CD4-positive, CD25-positive, alpha-beta regulatory T cell (primary cell): ENCODE measurements at places on chromosomes 3 and 15. TPM values are rescaled to one million over a fixed set of nuclear protein-coding genes. Genes with fewer than 3 reads are reported as not detected.

- no peak for DNase-seq
- H3K4me1 ChIP-seq, result no peaks in the 10 kb centered on the region
- H3K27ac ChIP-seq, result no peak overlapping the region
Measured at GRCh38 chr3:137761563-137762503, 2.3 kb upstream of the SOX14 start.

- H3K4me3 ChIP-seq, result no peak overlapping the region
- H3K27me3 ChIP-seq, result no peaks in the 10 kb centered on the region
- peaks cover 73% of the 10 kb centered on the region for H3K36me3 ChIP-seq
- no peak for DNase-seq
- H3K4me1 ChIP-seq, result no peaks in the 10 kb centered on the region
Measured at GRCh38 chr3:142363936-142364467, 83.8 kb downstream of the XRN1 start.

- DNase-seq, result no peak
- H3K4me1 ChIP-seq, result no peaks in the 10 kb centered on the region
- H3K27ac ChIP-seq, result no peak overlapping the region
Measured at GRCh38 chr15:22930782-22931484, 49.2 kb downstream of the CYFIP1 start.

DNA sequence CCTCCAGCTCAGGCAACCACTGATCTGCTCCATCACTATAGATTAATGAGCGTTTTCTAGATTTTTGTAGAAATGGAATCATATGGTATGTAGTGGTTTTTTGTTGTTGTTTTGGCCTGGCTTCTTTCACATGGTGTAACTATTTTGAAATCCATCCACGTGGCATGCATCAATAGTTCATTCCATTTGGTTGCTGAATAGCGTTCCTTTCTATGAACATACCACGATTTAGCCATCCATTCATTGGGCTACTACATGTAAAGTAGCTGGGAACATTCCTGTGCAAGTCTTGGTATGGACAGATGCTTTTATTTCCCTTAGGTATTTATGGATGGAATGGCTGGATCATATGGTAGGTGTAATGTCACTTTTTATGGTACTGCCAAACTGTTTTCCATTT, 10.7 kb upstream of the CHSY1 start:
- H3K27me3 ChIP-seq, result peaks cover 3% of the 10 kb centered on the region
- no peak for DNase-seq
- H3K27ac ChIP-seq, result no peak overlapping the region
- no peaks in the 10 kb centered on the region for H3K4me1 ChIP-seq
- no peaks in the 10 kb centered on the region for H3K36me3 ChIP-seq

DNA sequence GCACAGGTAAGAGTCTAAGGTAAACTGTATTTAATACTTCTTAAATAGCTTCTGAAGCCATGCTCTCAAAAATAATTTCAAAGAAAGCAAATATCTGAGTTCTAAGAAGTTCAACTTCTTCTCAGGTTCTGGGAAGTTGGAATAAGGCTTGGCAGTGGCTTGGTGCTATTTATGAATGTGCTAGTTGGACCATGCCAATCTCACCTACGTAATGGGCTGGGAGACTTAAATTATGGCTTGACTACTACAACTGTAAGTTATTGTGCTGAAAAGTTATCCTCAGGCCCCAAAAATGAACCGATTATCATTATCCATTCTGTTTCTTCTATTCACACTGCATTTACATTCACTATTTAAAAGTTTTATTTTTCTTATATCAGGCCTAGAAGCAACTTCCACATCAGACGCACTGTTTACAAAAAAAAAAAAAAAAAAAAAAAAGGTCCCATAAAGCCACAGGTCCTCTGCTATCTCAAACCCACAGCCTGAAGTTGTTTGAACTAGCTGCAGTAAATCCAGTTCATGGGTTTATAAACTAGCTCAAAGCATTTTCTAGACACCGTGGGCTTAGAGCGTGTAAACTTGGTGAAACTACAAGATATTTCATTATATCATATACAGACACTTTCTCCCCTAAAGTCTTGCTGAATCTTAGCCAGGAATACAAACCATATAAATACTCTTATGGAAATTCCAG, 3.4 kb downstream of the LRIG1 start:
- H3K4me1 ChIP-seq, result peaks cover 82% of the 10 kb centered on the region
- peak overlapping the region; percentile 92 for H3K4me3 ChIP-seq
- DNase-seq, result peak; percentile 64
- no peaks in the 10 kb centered on the region for H3K36me3 ChIP-seq

GRCh38 chr15:78630886-78631633, 9.9 kb downstream of the CHRNB4 start:
- H3K27ac ChIP-seq, result no peak overlapping the region
- no peak for DNase-seq
- no peaks in the 10 kb centered on the region for H3K27me3 ChIP-seq
- H3K4me1 ChIP-seq, result no peaks in the 10 kb centered on the region

DNA sequence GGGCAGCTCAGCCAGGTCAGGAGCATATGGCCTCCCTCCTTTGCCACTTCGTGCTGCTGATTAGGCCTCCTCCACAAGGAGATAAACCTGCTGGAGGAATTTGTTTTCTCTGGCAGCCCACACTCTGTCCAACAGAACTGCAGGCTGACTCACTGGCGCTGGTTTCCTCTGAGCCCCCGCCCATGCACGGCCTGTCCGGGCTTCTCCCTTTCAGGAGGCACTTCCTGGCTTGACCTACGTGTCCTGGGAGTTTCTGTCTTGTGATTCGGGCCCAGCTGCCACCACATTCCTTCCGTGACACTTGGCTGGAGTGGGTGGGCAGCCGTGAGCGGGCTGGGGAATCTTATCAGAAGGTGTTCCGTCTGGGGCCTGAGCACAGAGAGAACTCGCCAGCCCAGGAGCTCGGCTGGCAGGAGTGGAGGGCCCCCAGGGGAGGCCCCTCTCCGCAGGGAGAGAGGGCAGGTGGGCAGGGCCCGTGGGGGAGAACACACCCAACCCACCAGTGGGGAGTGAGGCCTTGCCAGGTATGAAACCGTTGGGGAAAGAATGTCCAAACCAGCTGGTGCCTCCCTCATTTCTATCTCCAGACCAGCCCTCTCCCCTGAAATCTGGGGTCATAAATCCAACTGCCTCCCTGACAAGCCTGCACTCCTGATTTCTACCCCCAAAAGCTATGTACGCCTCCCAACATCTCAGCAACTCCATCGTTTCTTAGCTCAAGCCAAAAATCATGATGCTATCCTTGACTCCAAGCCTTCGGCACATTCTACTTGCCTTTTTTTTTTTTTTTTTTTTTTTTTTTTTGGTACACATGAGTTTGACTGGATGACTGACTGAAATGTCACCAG, 110.6 kb upstream of the MEF2A start:
- H3K27ac ChIP-seq, result no peak overlapping the region
- no peak overlapping the region for H3K4me3 ChIP-seq
- no peaks in the 10 kb centered on the region for H3K27me3 ChIP-seq
- DNase-seq, result no peak

DNA sequence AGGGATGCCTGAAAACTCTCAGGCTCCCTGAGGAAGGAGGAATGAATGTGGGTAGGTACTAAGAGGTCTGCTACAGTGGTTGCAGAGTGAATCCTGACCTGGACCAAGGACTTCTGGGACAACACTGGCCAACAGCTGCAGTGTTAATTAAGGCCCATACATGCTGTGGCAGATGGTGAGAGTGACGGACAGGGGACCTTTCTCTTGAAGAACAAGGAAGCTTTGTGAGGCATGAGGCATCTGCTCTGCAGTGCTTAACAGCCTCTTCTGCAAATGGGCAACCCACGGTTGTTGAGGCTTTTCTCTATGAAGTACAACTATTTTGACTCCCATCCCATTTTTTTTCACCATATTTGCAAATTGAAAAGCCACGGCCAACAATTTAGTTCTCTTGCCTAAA, 26.6 kb upstream of the ACAN start:
- H3K36me3 ChIP-seq, result no peaks in the 10 kb centered on the region
- H3K4me1 ChIP-seq, result no peaks in the 10 kb centered on the region
- no peak overlapping the region for H3K4me3 ChIP-seq
- peaks cover 4% of the 10 kb centered on the region for H3K27me3 ChIP-seq
- H3K27ac ChIP-seq, result no peak overlapping the region
- no peak for DNase-seq

- no peak for DNase-seq
- H3K4me3 ChIP-seq, result no peak overlapping the region
- H3K27me3 ChIP-seq, result no peaks in the 10 kb centered on the region
- H3K4me1 ChIP-seq, result no peaks in the 10 kb centered on the region
- H3K36me3 ChIP-seq, result no peaks in the 10 kb centered on the region
- H3K27ac ChIP-seq, result no peak overlapping the region
Measured at GRCh38 chr3:10460951-10461545, 44.3 kb downstream of the ATP2B2 start.

- no peak overlapping the region for H3K27ac ChIP-seq
- no peaks in the 10 kb centered on the region for H3K4me1 ChIP-seq
- no peak for DNase-seq
- H3K27me3 ChIP-seq, result no peaks in the 10 kb centered on the region
Measured at GRCh38 chr3:63060412-63060811, 185.2 kb upstream of the CADPS start.

- H3K36me3 ChIP-seq, result peaks cover 92% of the 10 kb centered on the region
- H3K27me3 ChIP-seq, result no peaks in the 10 kb centered on the region
- DNase-seq, result no peak
Measured at GRCh38 chr3:46999516-47000197, 20.2 kb downstream of the NBEAL2 start.

- H3K36me3 ChIP-seq, result no peaks in the 10 kb centered on the region
- no peak for DNase-seq
- H3K4me1 ChIP-seq, result no peaks in the 10 kb centered on the region
- no peaks in the 10 kb centered on the region for H3K27me3 ChIP-seq
- H3K27ac ChIP-seq, result no peak overlapping the region
- H3K4me3 ChIP-seq, result no peak overlapping the region
Measured at GRCh38 chr15:40069178-40070165, 30.5 kb upstream of the SRP14 start.

DNA sequence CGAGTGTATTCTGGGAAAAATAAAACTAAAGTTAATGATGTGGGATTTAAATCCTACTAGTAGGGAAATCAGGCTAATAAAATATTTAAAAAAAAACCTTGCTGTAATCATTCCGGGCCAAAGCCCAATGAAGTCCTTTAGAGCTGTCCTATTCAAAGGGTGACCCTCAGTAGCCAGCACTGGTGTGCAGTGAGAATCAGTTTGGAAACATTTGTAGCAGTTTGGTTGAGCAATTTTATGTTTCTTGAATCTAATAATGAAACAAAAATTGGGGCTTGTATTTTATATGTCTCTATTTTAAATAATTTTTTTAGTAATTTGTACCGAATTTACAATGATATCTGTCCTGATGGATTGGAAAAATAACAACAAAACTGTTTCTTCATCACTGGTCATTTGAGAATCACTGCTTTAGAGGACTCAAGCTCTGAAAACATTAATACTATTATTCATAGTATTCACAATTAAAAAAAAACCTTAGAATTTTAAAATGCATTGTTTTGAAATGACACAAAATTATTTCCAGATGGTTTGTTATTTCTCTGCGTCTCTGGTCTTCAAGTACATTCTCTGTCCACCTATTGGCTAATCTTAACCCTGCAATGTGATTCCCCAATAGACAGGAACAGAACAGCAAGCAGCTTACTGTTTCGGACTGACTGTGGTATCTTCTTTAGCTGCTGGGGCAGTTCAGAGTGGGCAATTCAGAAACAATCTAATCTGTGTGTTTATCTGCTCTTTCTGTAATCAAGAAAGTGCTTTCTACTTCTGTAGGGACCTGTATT, 71.2 kb downstream of the OTOL1 start:
- no peaks in the 10 kb centered on the region for H3K4me1 ChIP-seq
- no peaks in the 10 kb centered on the region for H3K27me3 ChIP-seq
- H3K4me3 ChIP-seq, result no peak overlapping the region
- no peak for DNase-seq
- H3K27ac ChIP-seq, result no peak overlapping the region

DNA sequence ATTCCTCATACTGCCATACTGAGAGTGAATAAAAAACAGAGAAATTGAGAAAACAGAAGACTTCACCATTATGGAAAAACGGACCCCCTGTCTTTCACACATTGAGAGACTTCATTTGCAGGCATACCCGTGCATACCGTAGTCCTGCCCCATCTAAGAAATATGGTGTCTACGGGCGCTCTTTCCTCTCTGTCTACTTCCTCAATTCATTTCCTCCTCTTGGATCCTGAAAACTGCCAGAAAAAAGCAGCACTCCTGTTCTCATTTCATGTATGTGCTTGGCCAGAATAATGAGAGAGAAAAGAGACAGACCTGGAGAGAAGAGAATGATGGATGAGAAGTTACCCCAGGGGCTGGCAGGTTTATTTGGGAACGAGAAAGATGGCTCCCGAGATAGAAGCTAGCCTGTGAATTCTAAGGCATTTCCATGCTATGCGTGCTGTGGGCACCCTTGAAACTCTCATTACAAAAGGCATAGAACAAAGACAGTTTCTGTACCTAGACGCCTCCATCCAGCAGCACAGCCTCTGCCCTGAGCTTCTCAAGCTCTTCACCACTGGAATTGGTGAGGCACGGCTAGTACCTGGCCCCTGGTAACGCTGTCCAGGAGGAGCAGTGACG, 62.5 kb upstream of the EPHB3 start:
- H3K27ac ChIP-seq, result no peak overlapping the region
- H3K4me3 ChIP-seq, result no peak overlapping the region
- H3K27me3 ChIP-seq, result no peaks in the 10 kb centered on the region
- H3K4me1 ChIP-seq, result no peaks in the 10 kb centered on the region
- no peak for DNase-seq
- no peaks in the 10 kb centered on the region for H3K36me3 ChIP-seq

GRCh38 chr15:64693134-64693533, 82.3 kb downstream of the RBPMS2 start:
- DNase-seq, result no peak
- peaks cover 50% of the 10 kb centered on the region for H3K36me3 ChIP-seq
- H3K4me3 ChIP-seq, result no peak overlapping the region

GRCh38 chr3:10442151-10442795, 63.1 kb downstream of the ATP2B2 start:
- H3K4me1 ChIP-seq, result peaks cover 10% of the 10 kb centered on the region
- H3K36me3 ChIP-seq, result no peaks in the 10 kb centered on the region
- H3K27ac ChIP-seq, result no peak overlapping the region
- H3K4me3 ChIP-seq, result no peak overlapping the region
- no peak for DNase-seq

GRCh38 chr15:74962219-74962618, 5.6 kb upstream of the RPP25 start:
- H3K4me3 ChIP-seq, result no peak overlapping the region
- DNase-seq, result no peak
- no peaks in the 10 kb centered on the region for H3K36me3 ChIP-seq
- no peak overlapping the region for H3K27ac ChIP-seq

- H3K4me1 ChIP-seq, result peaks cover 7% of the 10 kb centered on the region
- DNase-seq, result no peak
Measured at GRCh38 chr15:28112101-28112760, 13.1 kb upstream of the OCA2 start.

GRCh38 chr15:41969851-41970431, 2.4 kb downstream of the EHD4 start:
- peaks cover 4% of the 10 kb centered on the region for H3K27me3 ChIP-seq
- DNase-seq, result peak; percentile 36
- H3K4me1 ChIP-seq, result peaks cover 46% of the 10 kb centered on the region
- peak overlapping the region; percentile 88 for H3K27ac ChIP-seq

Gene REC114
- not detected for total RNA-seq

Gene CADPS
- total RNA-seq, result not detected

Gene C2CD4A
- total RNA-seq, result 0.17 TPM

Gene ZIC4
- total RNA-seq, result not detected

Gene ST6GAL1
- 179 TPM for total RNA-seq

Gene SERPINI2
- total RNA-seq, result not detected
